ENCODE measurements at places on chromosomes 11 and 22. TPM values are rescaled to one million over a fixed set of nuclear protein-coding genes. Genes with fewer than 3 reads are reported as not detected.

DNA sequence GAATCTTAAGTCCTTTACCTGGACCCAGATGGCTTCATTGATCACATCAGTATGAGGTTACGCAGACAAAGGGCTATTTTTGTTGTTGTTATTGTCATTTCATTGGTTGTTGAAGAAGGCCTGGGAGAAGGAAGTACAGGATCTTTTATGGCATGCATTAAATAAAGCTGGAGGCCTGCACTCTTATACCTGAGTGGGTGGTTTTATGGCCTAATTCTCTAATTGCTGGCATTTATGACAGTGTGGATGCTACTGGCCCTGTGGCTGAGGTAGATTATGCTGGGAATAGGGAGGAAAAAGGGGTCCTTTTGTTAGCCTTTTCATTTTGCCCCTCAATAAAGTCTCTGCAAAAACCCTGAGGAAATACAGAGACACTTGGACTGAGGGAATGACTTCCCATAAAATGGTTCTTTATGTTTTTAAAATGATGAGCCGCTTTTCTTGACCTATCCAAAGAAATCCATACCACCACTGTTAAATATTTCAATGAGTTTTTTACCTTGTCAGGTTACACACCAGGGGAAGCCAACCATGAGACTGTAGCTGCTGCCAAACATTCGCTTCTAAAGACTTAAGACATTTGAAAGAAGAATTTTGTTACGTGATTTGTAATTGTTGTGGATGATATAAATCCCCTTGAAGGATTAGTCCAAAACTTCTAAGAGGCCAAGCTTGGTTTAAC, 6.8 kb downstream of the KMT2A start:
- DNase-seq, result no peak

- no peak for DNase-seq
Measured at GRCh38 chr11:4523666-4524065, 21.3 kb upstream of the OR52M1 start.

DNA sequence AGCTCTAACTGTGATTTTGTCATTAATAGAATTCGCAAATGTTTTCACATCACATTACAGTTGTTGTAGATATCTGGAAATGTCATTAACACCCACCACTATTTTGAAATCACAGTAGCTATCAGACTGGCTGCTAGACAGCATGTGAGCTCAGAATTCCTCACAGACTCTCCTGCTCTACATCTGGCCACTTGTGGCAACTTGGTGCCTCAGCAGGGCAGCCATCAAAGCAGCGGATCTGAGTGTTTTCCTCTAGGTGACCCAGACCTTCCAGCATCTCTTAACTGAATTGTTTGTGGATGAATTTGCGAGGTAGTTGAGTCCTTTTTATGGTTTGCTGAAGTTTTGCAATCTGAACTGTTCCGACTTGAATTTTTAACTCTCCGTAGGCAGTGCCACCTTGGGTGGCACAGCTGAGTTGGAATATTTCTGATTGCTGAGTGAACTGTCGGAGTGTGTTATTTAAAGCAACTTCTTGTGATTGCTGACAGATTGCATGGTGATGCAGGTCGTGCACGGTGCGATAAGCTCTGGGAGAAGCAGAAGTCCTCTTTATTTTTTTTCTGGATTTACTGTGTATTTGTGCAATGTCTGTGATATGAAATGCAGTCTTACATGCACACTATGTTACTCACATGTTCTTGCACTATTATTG, 114.0 kb upstream of the PLET1 start:
- DNase-seq, result peak; percentile 53

DNA sequence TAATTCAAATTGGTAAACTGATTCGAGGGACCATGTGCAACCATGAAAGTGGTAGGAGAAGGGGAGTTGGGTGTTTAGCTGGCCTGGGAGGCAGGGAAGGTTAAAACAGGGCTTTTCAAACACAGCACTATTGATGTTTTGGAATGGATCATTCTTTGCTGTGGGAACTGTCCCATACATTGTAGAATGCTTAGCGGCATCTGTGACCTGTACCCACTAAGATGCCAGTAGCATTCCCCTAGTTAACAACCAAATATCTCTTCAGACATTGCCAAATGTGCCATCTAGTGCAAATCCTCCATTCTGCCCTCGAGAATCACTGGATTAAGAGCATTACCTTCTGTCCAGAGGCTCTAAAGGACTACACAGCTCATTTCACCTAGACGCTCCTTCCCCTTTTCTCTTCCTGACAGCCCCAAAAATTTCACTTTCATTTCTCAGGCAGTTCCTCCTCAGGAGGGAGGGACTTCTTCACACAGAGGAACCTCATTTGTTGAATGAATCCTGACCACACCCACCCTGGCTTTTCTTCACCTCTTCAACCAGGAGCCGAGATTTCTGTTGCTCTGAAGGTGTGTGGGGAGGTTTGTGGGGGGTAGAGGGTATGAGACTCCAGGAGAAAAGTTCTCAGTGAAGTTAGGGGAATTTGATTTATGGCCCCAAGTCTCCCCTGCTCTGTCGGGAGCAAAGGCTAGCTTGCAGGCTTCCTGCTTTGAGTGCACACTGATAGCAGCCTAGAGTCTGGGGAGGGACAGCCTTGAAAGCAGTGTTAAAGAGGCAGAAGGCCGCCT, at the start of gene TRIM34:
Gene TRIM34 (plus strand): TSS at position 513 of the 791 bp plus-strand sequence. CDS start 7,331 bp downstream, outside the sequence.
- peak; percentile 72 for DNase-seq

DNA sequence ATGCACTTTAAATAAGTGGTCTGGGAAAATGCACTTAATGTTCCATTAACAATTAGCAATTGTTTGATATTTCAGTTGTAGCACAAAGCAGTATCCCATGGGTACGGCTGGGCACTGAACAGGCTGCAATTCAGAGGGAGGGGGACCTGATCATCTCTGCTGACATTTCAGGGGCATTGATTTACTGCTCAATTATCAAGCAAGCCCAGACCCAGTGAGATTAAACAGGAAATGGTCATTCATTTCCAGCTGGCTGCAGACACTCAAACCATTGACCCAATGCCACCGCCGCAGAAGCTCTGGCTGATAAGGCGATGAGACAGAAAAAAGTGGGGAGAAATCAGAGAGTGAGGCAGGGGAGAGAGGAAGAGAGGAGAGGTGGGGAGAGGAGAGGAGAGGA, 1.2 kb downstream of the GPR83 start:
- no peak for DNase-seq

GRCh38 chr11:103536335-103536722, 427.1 kb downstream of the DYNC2H1 start:
- DNase-seq, result no peak

DNA sequence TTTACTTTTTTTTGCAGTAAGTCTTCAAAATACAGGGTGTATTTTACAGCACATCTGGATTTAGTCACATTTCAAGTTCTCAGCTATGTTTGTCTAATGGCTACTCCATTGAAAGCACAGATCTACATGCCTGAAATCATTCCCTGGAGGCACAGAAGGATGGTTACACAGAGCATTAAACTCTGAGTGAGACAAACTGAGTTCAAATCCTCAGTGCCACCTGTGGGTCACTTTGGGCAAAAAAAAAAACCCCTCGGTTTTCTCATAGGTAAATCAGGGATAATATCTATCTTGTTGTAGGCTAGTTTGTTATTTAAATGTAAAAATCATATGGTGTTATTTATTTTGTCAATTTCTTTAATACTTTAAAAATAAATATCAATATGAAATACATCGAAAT, 7.7 kb downstream of the ANKRD49 start:
- DNase-seq, result no peak

DNA sequence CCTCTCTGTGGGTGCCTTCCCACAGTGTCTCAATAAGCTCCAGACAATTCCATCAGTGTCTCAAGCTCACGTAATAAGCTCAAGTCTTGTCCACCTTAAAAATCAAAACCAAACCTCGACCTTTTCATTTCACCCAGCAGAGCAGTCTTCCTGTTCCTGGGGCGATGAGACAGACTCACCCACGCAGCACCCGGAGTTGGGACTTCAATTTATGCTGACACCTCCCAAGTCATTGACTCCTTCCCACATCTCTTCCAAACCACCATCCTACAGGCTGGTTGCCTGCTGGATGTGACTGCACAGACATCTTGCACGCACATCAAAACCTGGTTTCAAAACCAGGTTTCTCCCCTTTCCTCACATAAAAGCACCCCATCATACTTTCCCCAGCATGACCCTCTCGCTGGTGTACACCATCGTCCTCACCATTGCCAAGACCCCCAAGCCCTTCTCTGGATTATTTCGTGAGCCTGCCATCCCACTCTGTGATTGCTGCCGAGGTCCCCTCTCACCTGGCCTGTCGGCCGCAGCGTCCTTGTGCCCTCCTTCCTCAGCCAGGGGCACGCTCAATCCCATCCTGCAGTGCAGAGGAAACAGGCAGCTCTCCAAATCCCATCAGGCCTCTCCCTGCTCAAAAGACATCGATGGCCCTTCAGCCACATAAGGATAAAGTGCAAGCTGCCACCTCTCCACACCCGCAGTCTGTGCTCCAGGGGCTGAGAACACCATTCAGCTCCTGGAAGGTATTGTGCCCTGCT, 45.1 kb upstream of the FBXO3 start:
- no peak for DNase-seq

- DNase-seq, result no peak
Measured at GRCh38 chr11:13681446-13681845, 13.0 kb downstream of the FAR1 start.

GRCh38 chr22:46348099-46348695, 12.7 kb downstream of the TRMU start:
- no peak for DNase-seq

GRCh38 chr11:6099577-6099976, 7.9 kb upstream of the OR56B4 start:
- DNase-seq, result no peak

DNA sequence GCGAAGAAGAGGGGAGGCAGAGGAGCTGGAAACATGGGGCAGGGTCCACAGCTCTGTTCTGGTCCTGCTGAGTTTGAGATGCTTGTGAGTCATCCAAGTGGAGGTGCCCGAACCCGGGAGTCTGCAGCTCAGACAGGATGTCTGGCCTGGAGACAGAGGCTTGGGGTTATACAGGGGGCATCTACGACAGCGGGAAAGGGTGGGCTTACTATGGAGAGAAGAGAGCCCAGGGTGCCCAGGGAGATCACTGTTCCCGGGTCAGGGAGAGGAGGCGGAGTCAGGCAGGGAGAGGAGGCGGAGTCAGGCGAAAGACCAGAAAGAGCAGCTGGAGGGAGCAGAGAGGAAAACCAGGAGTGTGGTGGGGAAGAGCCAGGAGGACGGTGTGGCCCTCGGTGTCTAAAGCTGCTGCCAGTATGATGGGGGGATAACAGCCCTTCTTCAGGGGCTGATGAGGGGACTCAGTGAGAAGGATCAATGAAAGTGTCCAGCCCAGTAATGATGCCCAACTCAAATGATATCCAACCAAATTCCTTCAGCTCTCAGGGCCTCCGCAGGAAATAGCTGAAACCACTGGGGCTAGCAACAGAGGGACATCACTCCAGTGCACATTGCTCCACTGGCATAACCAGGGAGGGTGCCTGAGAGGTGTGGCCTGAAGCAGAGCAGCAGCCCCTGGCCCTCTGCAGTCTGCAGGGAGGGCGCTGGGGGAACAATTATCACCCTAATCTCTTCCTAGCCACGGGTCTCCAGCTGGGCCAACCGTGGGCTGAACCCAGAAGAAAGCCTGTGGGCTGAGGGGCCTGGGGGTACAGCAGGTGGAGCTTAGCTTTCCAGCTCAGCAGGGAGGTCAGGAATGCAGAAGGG, 2.6 kb upstream of the LTBP3 start:
- peak; percentile 69 for DNase-seq

- no peak for DNase-seq
Measured at GRCh38 chr11:102426000-102426399, 26.6 kb downstream of the TMEM123 start.

GRCh38 chr22:26763633-26764361, 106.4 kb downstream of the MIAT start:
- peak; percentile 29 for DNase-seq

- DNase-seq, result peak; percentile 26
Measured at GRCh38 chr11:57357856-57358255, 19.7 kb downstream of the P2RX3 start.

DNA sequence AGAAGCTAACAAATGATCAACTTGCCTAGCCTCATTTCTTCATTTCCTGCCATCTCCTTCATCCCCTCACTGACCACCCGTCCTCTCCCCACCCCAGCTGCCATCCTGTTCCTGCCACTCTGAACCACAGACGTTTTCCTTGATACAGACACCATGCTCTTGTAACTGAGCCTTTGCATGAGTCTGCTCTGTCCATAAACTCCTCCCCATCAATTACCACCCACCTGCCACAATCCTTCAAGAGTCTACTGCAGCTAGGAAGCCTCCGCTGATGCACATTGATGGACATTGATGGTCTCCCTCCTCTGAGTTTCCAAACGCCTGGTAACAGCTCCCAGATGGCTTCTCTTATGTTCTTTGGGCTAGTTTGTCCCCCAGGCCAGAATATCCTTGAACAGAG, 193.8 kb downstream of the DBX1 start:
- DNase-seq, result no peak

- DNase-seq, result no peak
Measured at GRCh38 chr11:59182457-59183151, 10.7 kb downstream of the DTX4 start.

- DNase-seq, result peak; percentile 98
Measured at GRCh38 chr11:78188286-78189173, at the start of the genes KCTD21 and USP35. KCTD21 (minus strand) TSS chr11:78188626; CDS start chr11:78174554, 14,072 bp downstream. USP35 (plus strand) TSS chr11:78188919; CDS start chr11:78196246, 7,327 bp downstream.

GRCh38 chr11:6129635-6130034, 22.2 kb downstream of the OR56B4 start:
- DNase-seq, result no peak

DNA sequence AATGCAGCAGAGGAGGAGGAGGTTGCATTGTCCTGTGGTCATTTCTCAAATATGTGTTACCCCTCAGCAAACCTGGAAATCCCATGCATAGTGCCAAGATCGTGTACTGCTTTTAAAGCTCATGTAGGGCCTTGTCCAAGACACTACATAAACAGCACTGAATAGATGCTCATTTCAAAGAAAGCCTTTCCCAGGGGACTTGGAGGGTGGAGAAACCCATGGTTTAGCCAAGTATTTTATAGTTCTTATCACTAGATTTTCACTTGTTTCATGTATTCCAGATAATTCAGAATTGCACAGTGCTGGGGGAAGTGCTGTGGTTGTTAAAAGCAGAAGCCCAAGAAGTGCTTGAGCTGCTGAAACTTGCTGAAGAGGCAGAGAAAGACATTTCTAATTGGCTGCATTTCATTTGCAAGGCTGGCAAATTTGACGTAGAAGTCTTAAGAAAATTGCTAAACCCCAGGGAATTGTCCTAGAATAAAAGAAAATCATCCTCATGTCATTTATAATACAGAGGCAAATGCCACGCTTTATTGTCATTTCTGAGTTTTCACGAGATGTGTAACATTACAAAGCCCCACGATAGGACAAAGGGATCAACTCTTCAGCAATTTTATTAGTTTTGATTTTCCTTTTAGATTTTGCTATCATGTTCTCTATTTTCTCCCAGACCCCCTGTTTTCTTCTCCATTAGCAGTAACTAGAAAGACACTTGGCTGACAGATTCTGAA, 20.1 kb downstream of the CSRP3 start:
- no peak for DNase-seq

CASP5 gene
- not detected for total RNA-seq

PGR gene
- not detected for total RNA-seq

RCOR2 gene
- 74.2 TPM for total RNA-seq

OR8A1 gene
- total RNA-seq, result not detected

CCDC81 gene
- total RNA-seq, result 3.2 TPM

MYOD1 gene
- total RNA-seq, result not detected

MB gene
- total RNA-seq, result 952 TPM

IL18 gene
- 0.86 TPM for total RNA-seq

MOGAT2 gene
- 0.21 TPM for total RNA-seq

SVIP gene
- 4.9 TPM for total RNA-seq

Data from cardiac muscle cell (in vitro differentiated cells and primary cell).